Karpas-422 (cell line): ENCODE measurements at places on chromosomes 5 and 9. TPM values are rescaled to one million over a fixed set of nuclear protein-coding genes. Genes with fewer than 3 reads are reported as not detected.

Gene TAS2R1
- not detected in 2 replicates for total RNA-seq

Gene PCDHGB3
- total RNA-seq = 19.5 and 22.7 TPM in 2 replicates

Gene GNA14
- total RNA-seq = not detected in 2 replicates

Gene HEMGN
- total RNA-seq = not detected in 2 replicates

- no peak for DNase-seq
These were observed 95.1 kb downstream of the ARL15 start for GRCh38 chr5:54215233-54215736.

- no peak for DNase-seq
These were observed 166.9 kb upstream of the CCNH start for GRCh38 chr5:87579678-87580077.

- DNase-seq = no peak
These were observed 23.3 kb downstream of the NOTCH1 start for GRCh38 chr9:136522314-136523237.

DNA sequence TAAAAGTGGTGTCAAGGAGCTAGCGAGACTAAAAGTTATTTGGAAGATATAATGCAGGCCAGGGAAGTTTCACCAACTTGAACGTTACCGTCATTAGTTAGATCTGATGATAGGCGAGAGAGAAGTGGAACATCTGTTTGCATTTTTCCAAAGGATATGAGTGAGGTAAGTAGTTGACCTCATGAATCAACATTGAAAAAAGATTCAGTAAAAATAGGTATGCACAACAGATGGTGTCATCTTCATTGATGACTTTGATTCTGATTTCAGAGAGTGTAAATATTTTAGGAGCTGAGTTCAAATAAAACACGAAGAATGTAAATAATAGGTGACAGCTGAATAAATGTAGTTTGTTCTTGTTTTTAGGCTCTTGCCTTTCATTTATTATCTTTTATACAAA lies 998.9 kb upstream of the CDH6 start:
- DNase-seq = no peak

DNA sequence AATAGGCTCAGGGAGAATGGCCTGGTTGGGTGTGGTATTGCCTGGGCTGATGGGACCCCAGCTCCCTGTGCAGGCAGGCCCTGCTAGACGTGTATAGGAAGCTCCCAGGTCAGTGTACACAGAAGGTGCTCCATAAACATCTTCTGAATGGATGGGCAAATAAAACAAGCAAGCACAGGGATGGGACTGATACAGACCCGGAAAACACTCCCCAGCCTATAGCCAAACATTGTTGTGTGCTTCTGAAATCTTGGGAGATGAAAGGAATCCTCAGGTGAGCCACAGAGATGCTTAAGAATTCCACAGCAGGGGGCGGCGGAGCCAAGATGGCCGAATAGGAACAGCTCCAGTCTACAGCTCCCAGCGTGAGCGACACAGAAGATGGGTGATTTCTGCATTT lies 151.8 kb downstream of the ENTREP1 start:
- DNase-seq = no peak

GRCh38 chr5:140317859-140318258 lies 15.0 kb upstream of the PFDN1 start:
- no peak for DNase-seq

DNA sequence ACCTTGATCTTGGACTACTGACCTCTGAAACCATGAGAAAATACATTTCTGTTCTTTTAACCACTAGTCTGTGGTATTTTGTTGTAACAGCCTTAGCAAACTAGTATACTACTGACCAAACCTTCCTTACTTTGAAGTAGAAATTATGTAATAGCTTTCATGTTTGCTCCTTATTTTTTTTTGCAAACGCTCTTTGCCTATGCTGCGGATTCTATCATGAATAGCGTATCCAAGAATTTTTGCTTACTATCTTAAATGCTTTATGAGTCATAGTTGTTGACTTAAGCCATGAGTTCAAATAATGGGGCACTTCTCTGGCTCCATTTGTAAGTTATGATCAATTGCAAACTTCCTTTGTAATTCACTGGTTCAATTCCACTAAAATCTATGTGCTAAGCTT lies 154.8 kb upstream of the CYLC2 start:
- DNase-seq = no peak

DNA sequence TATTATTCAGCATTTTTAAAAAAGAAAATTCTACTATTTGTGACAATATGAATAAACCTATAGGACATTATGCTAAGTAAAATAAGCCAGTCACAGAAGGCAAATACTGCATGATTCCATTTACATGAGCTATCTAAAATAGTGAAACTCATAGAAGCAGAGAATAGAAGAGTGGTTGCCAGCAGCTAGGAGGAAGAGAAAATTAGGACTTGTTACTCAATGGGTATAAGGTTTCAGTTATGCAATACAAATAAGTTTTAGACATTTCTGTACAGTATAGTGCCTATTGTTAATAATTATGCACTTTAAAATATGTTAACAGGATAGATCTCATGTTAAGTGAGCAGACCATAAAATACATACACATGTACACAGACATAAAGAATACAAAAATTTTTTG lies 73.8 kb upstream of the SPINK5 start:
- no peak for DNase-seq
